ENCODE measurements at places on chromosomes 3 and 15. TPM values are rescaled to one million over a fixed set of nuclear protein-coding genes. Genes with fewer than 3 reads are reported as not detected.

NOX5 gene
- 1.4 TPM for total RNA-seq

DNA sequence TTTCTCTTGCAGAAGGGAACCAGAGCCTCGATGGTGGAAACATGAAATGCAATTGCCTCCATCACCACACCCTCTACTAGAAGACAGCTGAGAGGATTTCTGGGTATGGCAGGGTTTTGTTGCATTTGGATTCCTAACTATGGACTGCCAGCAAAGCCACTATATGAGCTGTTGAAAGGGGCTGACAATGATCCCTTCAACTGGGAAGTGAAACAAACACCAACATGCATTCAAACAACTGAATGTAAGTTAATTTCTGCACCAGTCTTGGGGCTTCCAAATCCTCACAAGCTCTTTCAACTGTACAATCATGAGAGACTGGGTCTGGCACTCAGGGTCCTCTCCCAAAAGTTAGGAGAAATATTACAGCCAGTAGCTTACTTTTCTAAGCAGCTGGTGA, 116.7 kb upstream of the PLCL2 start:
- no peak for DNase-seq

GRCh38 chr3:187828579-187829452, 83.5 kb upstream of the BCL6 start:
- DNase-seq, result no peak

TAGLN3 gene
- total RNA-seq, result not detected

REC114 gene
- not detected for total RNA-seq
